ENCODE measurements at places on chromosomes 5 and 9.

- DNase-seq, result no peak
Observed at GRCh38 chr5:30592833-30593232, 600.7 kb upstream of the CDH6 start.

- DNase-seq, result no peak
Observed at GRCh38 chr5:83277953-83278352, 193.6 kb upstream of the VCAN start.

GRCh38 chr9:104774132-104774531 lies 10.2 kb downstream of the NIPSNAP3B start:
- no peak for DNase-seq

DNA sequence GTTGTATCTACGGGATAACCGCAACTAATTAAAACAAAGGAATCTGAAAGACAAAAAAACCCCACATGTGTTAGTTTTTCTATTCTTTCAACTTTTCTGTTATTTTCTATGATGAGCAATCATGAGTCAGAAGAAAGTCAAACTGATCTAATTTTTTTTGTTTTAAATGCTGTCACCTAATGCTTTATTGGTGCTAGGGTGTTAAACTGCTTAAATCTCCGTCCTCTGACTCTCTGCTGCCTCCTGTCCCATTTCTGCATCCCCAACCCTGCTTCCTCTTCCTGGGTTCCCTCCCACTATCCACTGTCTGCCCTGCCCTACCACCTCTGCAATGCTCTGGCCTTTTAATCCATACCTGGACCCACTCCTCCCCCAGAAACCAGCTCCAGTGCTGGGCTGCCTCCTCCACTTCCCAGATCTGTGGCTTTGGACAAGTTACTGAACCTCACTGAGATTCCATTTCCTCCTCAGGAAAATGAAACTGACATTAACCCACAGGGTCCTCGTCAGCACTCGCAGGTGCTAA lies 15.7 kb downstream of the PTPN3 start:
- DNase-seq, result no peak

DNA sequence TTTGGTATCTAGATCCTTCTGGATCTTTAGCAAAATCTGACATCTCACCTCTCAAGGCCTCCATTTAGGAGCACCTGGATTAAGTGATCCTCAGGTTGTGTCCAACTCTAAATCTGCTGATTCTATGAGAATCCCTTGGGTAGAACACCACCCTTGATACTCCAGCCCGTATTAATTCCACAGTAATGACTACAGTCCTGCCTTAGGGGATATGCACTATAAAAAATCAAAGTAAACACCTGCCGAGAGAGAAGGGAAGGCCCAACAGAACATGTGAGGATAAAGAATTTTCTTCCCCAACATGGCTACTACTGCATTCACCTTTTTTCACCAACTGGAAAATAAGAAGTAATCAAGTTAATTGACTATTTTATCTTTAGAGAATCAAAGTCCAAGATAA lies 27.6 kb downstream of the DAP start:
- no peak for DNase-seq

GRCh38 chr5:93249651-93250289 lies 331.2 kb downstream of the NR2F1-AS1 start:
- no peak for DNase-seq

DNA sequence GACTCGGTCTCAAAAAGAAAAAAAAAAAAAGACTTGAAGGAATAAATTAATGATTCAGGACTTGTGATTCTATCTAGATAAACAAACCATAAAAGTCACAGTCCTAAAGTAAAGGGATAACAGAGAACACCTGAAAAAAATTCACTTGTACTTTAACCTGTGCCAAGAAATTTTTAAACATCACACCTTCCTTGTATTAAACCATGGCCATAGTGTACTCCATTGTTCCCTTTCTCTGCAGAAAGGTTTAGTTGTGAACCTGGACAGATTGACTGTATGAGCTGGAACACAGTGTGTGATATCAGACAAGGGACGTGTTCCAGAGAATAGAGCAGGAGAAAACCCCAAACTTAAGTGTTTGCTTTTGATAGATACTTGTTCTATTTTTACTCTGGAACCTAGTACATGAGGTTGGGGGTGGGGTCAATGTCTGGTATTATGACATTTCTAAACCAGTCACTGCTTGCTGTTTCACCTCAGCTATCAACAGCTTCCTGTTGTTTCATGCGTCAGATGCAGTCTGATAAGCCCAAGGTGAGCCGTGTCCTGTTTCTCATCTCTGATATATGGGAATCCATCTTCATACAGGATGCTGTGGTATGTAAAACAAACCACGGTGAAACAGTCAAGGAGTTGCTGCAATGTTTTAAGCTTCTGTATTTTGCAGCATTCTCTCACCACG lies 62.5 kb upstream of the ITGA1 start:
- no peak for DNase-seq

- no peak for DNase-seq
Observed at GRCh38 chr9:89919171-89919681, 314.4 kb downstream of the GADD45G start.

GRCh38 chr5:146179696-146180095 lies 2.8 kb downstream of the LARS1 start:
- no peak for DNase-seq

DNA sequence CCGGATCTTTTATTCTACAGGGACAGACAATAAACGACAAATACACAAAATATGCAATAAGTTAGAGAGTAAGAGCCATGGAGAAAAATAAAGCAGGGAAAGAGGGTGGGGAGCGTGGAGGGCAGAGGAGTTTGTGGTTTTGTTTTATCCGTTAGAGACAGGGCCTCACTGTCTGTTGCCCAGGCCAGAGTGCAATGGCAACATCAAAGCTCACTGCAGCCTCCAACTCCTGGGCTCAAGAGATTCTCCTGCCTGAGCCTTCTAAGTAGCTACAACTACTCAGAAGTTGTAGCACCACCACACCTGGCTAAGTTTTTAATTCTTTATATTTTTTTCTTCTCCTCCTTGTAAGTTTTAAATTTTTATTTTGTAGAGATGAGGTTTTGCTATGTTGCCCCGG lies 54.5 kb upstream of the CTNNA1 start:
- DNase-seq, result no peak

- no peak for DNase-seq
Observed at GRCh38 chr5:56479696-56480077, 246.6 kb upstream of the ANKRD55 start.

- DNase-seq, result no peak
Observed at GRCh38 chr5:161420521-161420920, 126.0 kb downstream of the GABRB2 start.

DNA sequence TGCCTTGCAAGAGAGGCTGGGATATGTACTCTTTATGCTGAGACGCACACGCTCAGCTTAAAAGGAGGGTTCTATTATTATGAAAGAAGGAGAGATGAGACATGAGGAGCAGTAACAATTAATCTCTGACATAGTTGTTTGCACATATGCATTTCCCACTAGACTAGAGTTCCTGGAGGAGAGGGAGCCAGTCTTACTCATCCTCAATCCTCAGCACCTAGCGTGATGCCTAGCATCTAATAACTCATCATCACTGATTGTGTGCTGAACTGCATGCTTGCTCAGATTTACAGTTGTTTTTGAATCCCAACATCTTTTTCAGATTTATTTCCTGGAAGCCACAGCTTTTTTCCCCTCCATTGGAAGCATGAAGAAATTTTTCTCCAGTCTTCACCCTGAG lies 35.5 kb downstream of the GCNT4 start:
- DNase-seq, result no peak

GRCh38 chr5:67129768-67130167 lies 66.8 kb downstream of the CD180 start:
- DNase-seq, result no peak

DNA sequence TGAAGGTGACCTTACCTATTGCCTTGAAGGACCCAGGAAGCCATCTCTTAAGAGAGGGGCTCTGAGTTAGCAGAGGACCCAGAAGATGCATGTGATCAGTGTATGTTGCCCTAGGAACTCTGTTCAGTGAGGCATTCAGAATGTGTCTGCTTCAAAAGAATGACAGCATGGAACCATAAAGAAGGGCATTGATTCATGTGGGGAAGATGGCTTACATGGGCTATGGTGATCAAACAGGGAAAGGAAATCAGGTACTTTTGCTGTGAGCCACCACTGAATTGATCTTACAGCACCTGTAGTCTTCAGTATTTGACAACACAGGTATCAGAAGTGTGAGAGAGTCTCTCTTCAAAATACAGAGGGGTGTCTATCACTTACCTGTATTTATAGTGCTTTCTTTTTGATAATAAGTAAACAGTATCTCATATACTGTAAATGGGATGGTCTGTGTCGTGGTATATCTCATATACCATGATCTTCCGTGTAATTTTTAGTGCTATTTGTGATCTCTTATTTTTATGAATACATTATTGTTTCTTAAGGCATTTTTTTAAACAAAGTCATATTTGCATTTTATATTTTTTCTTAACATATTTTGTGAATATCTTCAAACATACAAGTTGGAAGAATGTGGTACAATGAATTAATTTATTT lies 57.0 kb downstream of the FOCAD start:
- no peak for DNase-seq

- DNase-seq, result no peak
Observed at GRCh38 chr5:40828021-40828631, 6.9 kb downstream of the RPL37 start.

DNA sequence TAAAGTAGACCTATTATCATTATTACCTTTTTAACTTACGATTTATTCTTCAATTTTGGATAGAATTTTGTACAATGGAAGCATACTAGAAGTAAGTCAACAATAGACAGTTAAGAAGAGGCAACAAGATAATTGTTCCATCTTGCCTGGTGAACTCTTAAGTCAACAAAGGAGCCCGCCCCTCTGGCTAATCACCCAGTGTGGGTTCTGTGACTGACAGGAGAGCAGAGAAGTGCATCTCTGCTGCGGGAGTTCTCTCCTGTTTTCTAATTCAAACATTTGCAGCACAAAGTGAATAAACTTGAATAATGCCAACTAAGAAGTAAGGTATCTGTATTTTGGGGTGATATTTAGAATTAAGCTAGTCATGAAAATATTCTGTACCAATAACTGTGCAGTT lies 6.7 kb upstream of the ISL1 start:
- DNase-seq, result no peak

DNA sequence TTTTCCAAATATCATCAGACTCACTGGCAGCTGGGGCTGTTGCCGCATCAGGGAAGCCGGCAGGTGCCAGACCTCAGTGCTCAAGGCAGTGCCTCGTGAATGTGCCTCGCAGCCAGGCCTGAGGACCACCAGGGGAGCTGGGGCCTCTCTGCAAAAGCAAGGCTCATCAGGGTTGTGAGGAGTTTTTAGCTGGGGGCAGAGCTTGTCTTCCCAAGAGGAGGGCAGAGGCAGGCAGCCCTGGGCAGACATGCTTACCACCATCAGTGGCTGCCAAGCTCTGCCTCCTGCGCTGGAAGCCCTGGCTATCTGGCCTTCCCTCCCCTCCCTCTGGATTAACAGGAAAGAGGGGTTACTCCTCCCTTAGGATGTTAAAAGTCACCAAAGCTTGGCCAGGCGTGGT lies 8.8 kb upstream of the TBC1D9B start:
- no peak for DNase-seq

DNA sequence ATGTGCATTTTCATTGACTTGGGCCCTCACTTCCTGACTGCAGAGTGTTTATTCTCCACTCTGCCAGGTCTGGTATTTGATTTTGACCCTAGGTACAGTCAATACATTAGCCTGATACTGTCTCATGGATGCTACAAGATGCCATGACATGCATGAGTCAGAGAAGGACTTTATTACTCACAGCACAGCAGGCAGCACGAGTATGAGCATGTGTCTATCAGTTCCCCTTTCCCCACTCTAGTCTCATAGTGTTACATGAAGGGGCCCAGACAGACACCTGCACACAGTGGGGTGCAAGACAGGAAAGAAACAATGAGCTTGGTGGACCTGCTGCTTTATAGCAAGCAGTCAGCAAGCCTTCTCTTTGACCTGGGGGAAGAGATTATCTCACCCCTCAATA lies 19.6 kb downstream of the ITGA2 start:
- no peak for DNase-seq

DNA sequence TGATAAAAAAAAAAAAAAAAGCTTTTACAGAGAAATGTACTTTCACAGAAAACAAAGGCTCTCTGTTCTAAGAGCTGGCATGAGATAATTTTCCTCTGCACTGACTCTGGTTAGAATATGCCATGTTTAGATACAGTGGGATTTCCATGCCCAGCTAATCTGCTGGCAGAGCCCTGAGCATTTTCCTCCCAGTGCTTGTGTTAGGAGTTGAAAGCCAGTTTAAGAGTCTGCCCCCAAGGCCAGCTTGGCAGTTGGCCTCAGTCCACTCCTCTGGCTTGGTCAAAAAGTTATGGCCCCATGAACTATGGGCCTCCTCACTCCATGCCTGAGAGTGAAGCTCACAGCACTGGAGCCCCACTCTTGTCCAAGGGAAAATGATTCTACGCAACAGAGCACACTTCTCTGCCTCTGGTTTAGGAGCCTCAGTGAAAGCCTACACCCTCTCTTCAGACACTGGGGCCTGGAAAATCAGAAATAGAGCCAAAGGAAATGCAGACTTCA lies 21.9 kb downstream of the MOCS2 start:
- no peak for DNase-seq

DNA sequence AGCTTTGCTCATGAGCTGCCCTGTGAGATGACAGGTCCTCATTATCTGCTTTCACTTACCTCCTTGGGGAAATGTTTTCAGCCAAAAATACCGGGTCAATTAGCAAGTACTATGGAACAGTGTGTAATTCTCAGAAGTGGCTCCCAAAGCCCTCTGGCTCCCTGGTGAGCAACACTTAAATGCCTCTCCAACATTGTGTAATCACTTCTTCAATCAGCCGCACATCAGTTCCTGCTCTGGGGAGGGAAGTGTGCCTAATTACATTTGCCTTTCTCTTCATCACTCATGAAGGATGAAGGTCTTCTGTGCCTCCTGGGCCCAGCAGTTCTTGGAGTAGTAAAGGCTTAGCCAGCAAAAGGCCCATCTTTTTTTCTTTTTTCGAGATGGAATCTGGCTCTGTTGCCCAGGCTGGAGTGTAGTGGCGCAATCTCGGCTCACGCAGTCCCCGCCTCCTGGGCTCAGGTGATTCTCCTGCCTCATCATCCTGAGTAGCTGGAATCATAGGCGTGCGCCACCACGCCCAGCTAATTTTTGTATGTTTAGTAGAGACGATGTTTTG lies 23.1 kb downstream of the NIM1K start:
- no peak for DNase-seq

GRCh38 chr5:133831491-133832224 lies 136.8 kb downstream of the C5orf15 start:
- DNase-seq, result no peak

- DNase-seq, result no peak
Observed at GRCh38 chr9:116337015-116337414, 183.4 kb downstream of the PAPPA start.

DNA sequence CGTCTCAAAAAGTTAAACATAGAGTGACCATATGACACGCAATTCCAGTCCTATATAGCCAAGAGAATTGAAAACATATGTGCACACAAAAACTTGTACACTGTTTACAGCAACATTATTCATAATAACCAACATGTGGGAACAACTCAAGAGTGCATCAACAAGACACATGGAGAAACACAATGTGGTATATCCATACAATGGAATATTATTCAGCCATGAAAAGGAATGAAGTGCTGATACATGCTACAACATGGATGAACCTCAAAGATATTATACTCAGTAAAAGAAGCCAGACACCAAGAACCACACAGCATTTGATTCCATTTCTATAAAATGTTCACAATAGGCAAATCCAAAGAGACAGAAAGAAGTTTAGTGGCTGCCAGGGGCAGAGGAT lies 317.0 kb downstream of the NSG2 start:
- DNase-seq, result no peak

All from D721Med (cell line).